ENCODE measurements at places on chromosomes 7 and 10.

DNA sequence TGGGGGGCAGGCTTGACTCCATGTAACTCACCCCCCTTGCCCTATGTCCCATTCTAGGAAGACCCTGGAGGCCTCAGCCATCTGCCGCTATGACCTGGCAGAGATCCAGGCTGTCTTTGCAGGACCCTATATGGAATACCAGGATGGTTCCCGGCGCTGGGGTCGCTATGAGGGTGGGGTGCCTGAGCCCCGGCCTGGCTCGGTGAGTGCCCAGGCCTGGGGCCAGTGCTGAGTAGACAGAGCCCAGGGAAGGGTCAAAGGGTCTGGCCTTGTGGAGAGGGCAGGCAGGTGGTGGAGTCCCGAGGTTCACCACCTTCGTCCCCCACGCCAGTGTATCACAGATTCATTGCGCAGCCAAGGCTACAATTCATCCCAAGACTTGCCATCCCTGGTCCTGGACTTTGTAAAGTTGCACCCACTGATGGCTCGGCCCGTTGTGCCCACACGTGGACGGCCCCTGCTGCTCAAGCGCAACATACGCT lies 7.5 kb downstream of the MRPL43 start:
- DNase-seq, result no peak

- no peak for DNase-seq
Observed at GRCh38 chr10:77978360-77978759, 51.0 kb downstream of the POLR3A start.

DNA sequence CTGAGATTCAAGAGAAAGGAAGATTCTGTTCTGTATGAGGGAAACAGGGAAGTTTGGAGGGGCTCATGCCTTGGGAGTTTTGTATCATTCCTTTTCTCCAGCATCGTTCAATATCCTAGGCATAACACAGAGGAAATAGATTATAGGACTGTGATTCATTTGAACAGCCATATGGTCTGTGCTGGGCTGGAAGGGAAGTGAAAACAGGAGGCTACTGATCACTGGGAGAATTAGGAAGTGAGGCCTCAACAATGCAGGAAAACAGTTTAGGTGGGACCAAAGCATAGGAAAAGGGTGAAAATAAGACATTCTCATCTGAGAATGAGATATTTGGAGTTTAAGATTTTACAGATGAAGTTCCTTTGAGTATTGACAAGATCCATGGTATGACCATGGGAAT lies 70.7 kb upstream of the MKX start:
- no peak for DNase-seq

GRCh38 chr7:74202841-74203556 lies 6.8 kb upstream of the LAT2 start:
- DNase-seq, result peak; percentile 33

GRCh38 chr7:20113427-20114027 lies 103.7 kb downstream of the MACC1 start:
- no peak for DNase-seq

GRCh38 chr7:22581099-22581498 lies 81.1 kb upstream of the STEAP1B start:
- no peak for DNase-seq

GRCh38 chr10:123781956-123782500 lies 109.6 kb downstream of the CPXM2 start:
- DNase-seq, result no peak

DNA sequence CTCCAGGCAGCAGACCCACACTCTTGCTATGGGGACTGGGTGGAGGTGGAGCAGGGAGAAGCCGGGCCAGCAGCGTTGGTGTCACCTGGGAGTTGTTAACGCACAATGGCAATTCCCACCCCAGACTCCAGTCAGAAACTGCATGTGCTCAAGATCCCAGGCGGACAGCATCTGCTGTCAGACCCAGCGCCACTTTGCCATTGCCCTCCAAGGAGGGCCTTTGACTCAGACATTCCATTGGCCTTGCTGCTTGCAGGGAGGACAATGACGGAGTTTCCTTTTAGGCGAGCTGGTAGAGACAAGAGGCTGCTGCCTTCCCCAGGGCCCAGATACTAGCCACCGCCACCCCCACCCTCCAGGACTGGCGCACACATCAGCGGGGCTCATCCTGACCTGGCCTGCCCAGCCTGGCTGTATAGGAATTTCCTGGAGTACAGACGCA lies 34.5 kb downstream of the ZNF775 start:
- DNase-seq, result no peak

GRCh38 chr7:15967551-15967950 lies 281.1 kb upstream of the MEOX2 start:
- no peak for DNase-seq

DNA sequence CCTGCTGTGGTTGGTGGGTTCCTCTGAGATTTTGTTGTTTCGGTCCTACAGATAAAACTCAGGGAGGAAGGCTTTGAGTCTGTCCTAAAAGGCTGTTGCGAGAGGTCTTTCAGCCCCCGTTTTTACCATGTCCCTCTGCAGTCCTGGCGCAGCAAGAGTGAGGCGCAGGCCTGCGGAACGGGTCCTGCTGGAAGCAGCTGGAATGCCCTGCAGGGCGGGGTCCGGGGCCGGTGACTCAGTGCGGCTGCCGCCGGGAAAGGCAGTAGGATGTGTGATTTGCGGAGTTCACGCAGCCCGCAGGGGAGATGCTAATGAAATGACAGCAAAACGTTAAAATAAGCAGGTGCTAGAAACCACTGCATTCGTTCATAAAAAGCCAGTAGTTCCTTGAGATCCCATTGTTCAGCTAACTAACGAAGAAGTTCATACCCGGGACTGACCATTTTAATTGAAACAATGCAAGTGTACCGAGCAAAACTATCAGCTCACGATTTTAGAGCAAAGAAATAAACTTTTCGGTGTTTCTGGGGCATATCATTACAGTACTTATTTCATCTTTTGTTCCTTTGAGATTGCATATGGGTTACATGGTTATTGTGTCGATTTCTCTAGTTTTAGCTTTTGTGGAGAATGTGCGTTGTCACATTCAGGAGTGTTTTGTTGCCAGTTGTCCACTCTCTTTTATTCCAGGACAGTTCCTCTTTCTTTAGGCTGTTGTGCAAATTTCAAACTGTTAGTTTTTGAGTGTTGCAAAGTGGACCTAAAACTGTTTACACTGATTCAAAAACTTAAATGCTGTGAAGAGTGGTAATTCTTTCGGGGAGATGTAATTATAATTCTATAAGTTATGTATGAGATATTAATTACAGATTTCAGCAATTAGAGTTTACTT lies 783 bp downstream of the ANLN start:
- DNase-seq, result peak; percentile 21

DNA sequence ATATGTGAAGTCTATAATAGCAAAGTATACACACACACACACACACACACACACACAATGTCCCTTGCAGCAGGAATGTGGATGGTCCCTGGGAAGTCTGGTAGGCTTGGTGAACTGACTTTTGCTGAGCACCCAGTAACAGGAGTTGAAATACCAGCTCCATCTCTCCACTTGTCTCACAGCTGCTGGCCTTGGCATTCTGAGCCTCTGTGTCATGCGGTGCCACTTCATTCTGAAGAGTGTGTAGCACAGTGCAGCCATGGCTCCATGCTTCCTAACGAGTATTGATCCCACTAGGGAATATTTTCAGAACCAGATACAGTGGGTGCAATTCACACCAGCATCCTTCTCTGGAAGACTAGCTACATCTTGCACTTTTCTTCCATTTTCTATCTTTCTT lies 192.4 kb downstream of the ADARB2 start:
- no peak for DNase-seq

DNA sequence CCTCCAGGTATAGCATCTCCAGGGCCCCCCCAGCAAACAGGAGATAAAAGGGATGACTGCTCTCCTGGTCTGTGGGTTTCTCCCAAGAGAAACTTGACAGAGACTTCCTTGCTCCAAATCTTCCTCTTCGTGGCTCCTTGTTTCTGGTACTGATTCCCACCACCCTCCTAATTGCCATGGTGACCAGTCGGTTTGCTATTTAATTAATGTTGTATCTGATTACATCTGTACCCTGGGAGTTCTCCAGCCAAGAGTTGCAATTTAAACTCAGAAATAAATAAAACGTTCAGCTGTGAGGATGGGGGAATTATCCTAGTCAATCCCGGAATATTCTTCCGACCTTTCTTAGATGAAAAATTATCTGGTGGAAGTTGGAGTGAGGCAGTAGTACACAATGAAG lies 264.7 kb downstream of the PAXIP1 start:
- no peak for DNase-seq

GRCh38 chr10:102157224-102157623 lies 5.0 kb downstream of the NOLC1 start:
- DNase-seq, result no peak

GRCh38 chr7:7884855-7885254 lies 83.7 kb upstream of the GLCCI1 start:
- DNase-seq, result no peak

GRCh38 chr7:102040569-102040968 lies 223.1 kb downstream of the CUX1 start:
- DNase-seq, result no peak

GRCh38 chr10:96570983-96571964 lies 15.5 kb downstream of the TM9SF3 start:
- DNase-seq, result no peak

DNA sequence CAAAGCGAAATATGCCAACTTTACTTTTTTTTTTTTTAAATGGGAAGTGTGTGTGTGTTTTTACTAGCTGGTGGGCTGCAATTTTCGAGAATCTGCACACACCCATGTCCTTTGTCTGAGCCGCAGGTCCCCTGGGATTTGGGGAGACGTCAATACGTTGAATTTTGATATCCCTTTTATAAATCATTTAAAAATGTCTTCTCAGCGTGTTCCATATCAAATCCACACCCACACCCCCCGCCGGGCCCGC lies 404 bp upstream of the FMC1 start:
- DNase-seq, result no peak

GRCh38 chr10:127449490-127449889 lies 99.6 kb upstream of the NPS start:
- no peak for DNase-seq

All from CD4-positive, alpha-beta T cell treated with Interleukin-15 for 4 hours (primary cell).